ENCODE measurements at places on chromosomes 16 and 17. TPM values are rescaled to one million over a fixed set of nuclear protein-coding genes. Genes with fewer than 3 reads are reported as not detected.

Gene TNP2
- not detected for polyA plus RNA-seq

Gene ENPP7
- not detected for polyA plus RNA-seq

Gene TEKT5
- polyA plus RNA-seq: not detected

Gene ADAM11
- 1.5 TPM for polyA plus RNA-seq

Gene ABCC12
- polyA plus RNA-seq: 20.7 TPM

Gene FOXN1
- polyA plus RNA-seq: not detected

Gene NOMO2
- polyA plus RNA-seq: 500 TPM

Gene KCNJ16
- polyA plus RNA-seq: 11.6 TPM

Gene ABCC11
- polyA plus RNA-seq: 0.20 TPM

Gene KRT33A
- not detected for polyA plus RNA-seq

Gene CSH2
- polyA plus RNA-seq: not detected

Gene KRTAP17-1
- not detected for polyA plus RNA-seq

Gene TMIGD1
- polyA plus RNA-seq: not detected

Gene PCGF2
- 1.1 TPM for polyA plus RNA-seq

Gene TSNAXIP1
- polyA plus RNA-seq: 1.4 TPM
